Heart right ventricle (tissue), 16 donors: ENCODE measurements at places on chromosomes 2 and 18.

- no peak for DNase-seq
Measured at GRCh38 chr2:122739732-122740593, 984.5 kb downstream of the TSN start.

GRCh38 chr2:105517814-105518705, 119.2 kb upstream of the FHL2 start:
- DNase-seq, result peak; percentile 82

- DNase-seq, result peak; percentile 98
Measured at GRCh38 chr2:20617892-20618467, 32.9 kb downstream of the HS1BP3 start.

DNA sequence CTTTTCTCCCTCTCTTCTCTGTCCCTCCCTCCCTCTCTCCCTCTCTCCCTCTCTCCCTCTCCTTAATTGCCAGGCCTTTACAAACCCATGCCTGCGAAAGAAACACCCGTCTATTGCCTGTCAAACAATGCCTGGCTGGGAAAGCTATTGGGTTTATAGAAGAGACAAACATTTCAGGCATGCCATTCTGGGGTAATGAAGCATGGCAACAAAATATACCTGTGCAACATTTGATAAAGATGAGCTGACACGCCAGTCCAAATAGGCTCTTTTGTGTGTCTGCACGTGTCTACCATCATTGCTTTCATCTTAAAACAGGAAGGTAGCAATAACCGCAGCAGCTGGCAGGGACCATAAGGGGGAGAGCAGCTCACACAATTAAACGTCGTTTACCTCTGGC, 282.1 kb downstream of the ZNF516 start:
- DNase-seq, result no peak

GRCh38 chr2:20563251-20563650, 87.6 kb downstream of the HS1BP3 start:
- DNase-seq, result no peak

DNA sequence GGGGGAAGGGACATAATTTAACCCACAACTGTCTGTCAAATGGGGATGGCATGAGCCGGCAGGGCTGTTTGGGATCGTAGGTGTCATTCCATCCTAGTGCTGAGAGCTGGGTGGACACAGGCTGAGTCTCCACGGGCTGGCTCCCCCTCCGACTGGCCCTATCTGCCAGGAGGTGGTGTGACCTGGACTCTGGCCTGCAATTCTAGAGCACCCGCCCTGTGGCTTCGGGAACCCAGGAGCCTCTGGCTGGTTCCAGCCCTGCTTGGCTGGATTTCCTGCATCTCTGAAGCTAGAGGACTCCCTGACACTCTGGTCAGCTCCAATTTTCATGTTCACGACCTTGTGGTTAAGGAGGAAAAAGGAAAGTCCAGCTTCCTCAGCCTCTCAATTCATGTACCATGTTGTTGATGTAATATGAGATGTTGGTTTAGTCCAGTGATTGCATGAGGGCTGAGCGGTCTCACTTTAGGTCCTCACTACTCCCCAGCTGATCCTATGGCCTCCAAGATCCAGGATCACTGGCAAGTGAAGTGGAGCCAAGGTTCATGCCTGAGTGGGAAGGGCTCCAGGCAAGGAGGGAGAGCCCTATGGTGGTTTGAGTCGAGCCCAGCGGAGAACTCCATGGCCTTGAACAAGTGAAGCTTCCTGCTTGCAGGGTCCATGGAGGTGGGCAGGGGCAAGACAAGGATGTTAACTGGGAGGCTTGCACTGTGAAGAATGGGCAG, 169.1 kb downstream of the NDUFA10 start:
- no peak for DNase-seq

DNA sequence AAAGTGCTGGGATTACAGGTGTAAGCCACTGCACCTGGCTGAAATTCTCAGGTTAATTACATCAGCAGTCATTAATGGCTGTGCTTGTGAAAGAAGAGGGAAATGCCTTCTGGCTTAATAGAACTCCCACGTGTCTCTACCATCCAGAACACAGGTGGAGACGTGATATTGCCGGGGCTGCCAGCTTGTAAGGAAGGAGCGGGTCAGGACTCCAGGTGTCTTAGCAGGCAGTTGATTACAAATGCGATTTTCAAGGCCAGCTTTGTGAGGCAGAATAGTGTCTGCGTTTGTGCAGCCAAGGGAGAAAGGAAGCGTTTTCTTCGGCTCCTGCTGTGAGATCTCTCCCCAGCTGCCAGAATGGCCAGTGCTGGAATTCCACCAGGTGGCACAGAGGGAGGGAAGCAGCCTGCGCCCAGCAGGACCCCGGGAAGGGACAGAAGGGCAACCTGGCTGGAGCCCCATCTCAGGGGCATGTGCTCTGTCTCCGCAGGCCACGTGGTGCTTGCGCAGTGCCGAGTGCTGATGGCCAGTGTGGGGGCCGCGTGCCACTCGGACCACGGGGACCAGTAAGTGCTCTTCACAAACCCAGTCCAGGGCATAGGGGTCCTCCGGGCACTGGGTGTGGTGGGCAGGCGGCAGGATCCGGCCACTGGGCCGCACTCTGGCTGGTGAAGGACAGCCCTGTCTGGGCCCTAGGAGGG, 3.7 kb upstream of the ESPNL start:
- no peak for DNase-seq

- DNase-seq, result no peak
Measured at GRCh38 chr2:138282014-138282672, 219.4 kb upstream of the SPOPL start.

- DNase-seq, result no peak
Measured at GRCh38 chr18:12455496-12455895, 47.8 kb downstream of the PRELID3A start.

- no peak for DNase-seq
Measured at GRCh38 chr2:69755862-69756467, 14.0 kb downstream of the ANXA4 start.

DNA sequence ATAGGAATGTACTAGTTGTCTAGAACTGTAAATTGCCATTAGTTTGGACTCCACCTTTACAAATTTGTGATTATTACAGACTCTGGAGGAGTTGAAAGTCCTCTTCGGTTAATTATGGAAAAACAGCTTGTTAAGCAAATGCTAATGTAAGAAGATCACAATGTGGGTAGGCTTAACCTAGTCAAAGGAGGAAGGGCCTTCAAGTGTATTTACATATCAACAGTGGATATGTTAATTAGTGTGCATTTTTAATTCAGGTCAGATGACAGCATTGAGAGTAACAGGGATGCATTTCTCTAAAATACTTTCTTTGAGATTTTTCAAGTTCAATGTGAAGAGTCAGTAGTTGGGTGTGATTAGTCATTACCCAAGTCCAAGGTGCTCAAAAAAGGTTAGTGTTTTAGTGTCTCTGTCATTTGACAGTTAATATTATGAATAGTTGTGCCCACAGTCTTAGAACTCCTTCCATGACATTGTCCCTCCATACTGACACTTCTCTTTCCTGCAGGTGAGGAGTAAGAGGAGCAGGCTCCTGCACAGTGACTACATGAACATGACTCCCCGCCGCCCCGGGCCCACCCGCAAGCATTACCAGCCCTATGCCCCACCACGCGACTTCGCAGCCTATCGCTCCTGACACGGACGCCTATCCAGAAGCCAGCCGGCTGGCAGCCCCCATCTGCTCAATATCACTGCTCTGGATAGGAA, 28.0 kb downstream of the CD28 start:
- DNase-seq, result peak; percentile 10

DNA sequence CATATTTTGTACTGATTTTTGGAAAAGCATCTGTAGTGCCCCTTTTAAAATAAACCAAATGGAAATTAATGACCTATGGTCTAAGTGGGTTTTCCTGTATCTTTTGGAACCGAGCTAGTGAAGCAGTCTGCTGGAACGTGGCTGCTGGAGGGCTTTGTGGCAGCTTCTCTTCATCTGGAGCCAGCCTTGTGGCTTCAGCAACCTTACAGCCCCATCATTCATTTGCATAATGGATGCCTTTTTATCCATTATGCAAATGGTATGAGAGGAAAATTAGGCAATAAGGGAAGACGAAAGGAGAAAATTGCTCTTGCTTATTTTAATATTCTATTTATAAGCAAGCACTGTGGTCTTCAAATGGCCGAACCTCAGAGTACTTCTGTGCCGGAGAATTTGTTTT, 421.0 kb downstream of the PARD3B start:
- DNase-seq, result no peak

DNA sequence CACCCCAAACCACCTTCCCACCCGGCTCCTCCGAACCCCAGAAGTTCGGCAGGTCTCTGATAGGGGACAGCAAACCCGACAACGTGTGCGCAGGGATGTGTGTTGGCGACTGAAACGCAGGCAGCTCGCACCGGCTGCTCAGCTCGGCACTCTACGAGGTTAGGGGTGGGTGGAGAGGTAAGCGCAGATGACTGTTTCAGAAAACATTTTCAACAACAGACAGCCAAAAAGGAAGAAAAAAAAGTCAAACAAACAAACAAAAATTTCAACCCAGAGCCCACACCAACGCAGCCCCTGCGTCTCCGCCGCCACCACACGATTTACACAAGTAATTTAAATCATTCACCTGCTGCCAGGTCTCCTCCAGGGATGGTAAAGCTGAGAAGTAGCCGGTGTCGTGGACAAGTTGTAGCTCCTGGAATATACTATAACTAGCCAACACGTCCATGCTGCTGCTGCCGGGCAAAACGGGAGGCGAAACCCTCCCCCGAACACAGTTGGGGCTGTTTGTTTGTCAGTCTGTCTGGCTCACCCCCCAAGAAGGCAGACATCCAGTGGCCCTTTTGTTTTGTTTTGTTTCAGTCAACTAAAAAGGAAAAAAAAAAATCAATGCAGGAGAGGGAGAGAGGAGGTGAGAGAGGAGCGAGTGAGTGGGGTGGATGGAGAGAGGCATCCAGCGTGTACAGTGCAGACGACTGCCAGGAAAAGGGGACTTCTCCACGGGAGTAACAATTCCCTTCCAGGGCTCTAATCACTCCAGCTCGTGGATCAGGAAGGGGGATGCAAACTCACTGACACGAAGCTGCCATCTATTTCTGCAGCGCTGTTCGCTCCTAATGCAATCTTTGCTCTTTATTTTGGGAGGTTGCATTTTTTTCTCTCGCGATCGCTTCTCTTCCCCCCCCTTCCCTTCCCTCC, at the start of gene KLF7:
Gene KLF7, minus strand, starts transcription at position 828 of the 918 bp plus-strand sequence. Its CDS starts 380 bp downstream, at position 448.
- DNase-seq, result peak; percentile 51

- no peak for DNase-seq
Measured at GRCh38 chr2:184875911-184876310, 277.6 kb downstream of the ZNF804A start.

DNA sequence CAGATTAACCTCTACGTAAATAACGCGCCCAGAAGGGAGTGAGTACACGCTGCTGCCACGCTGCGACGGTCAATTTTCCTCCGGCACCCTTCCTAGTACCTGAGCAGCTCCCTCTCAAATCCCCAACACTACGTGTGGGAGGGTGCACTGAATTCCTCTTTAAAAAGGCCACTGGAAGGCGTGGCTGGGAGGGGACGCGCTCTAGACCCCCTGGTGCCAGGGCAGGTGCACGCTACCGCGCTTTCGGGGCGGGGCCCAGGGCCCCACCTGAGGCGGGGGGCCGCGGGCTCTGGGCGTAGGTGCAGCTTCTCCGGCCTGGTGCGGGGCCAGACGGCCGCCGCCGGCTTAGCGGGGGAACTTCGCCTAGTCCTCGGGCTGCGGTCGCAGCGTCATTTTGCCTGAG, 668 bp upstream of the ANKRD12 start:
- no peak for DNase-seq

DNA sequence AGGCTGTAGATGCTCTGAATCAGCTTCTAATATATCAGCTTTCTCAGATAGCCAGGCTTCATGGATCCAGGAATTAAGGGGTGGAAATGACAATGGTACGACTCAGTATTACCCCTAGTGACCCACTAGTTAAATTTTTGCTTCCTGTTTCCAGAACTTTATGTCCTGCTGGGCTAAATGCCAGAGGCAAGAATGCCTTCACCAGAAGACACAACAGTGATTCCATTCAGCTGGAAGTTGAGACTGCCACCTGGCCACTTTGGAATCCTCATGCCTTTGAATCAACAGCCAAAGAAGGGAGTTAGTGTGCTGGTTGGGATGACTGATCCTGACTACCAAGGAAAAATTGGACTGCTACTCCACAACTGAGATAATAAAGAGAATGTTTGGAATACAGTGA, 239.1 kb downstream of the ASXL3 start:
- DNase-seq, result no peak

DNA sequence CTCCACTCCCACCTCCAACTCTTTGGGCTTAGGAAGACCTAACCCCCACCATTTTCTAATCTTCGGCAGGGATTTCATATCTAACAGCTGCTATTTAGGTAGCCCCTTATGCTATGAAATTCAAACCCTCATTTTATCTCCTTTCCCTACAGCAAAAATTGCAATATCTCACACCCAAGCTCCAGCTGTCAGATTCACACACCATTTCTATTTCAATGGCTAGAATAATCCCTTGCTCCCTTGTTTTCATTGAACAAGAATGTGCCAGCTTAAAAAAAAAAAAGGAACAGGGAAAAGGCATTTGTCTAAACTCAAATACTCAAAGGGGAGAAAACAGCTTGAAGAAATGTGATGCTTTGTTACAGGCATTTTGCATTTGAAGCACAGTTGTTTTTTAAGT, 850.6 kb upstream of the ACVR2A start:
- no peak for DNase-seq

DNA sequence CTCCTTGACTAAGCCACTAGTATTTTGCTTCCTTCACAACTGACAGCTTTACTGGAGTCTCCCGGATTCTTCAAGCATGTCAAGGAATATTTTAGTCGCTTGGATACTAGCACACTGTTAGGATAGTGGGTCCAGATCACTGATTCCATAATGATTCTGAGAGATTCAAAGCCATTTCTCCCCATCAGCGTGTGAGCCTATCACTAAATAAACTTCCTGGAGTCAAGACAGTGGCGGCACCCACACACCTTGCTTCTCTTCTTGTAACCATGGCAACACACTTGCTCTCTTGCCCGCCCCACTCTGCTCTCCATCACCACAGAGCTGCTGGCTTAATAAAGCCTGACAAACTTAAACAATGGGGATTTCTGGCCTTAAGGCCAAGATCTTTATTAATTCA, 245.1 kb downstream of the LRRTM1 start:
- no peak for DNase-seq

GRCh38 chr18:12606592-12607315, 51.2 kb downstream of the SPIRE1 start:
- DNase-seq, result no peak

DNA sequence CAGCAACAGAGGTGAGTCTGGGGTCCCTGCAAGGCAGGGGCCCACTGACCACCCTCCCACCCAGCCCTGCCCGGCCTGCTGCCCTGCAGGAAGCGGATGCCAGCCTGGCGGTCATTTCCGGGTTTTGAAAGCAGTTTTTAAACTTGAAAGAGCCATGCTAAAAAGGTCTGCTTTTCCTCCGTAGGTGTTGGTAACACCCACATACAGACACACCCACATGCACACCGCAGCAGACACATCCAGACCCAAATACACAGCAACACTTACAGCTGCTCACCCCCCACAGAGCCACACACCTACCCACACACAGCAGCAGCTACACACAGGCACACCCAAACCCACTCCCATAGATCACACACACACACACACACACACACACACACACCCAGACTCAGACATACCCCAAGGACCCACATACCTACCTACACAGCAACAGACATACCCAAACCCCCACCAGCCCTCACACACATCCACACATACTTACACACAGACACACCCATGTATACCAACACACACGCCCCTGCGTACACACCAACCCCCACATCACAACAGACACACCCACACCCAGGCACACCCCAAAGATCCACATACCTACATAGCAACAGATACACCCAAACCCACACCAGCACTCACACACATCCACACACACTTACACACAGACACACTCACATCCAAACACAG, 7.6 kb downstream of the ZFP36L2 start:
- no peak for DNase-seq

GRCh38 chr2:66541646-66542045, 106.7 kb downstream of the MEIS1 start:
- no peak for DNase-seq

- DNase-seq, result no peak
Measured at GRCh38 chr2:38438883-38439612, 62.0 kb upstream of the ATL2 start.
